NCI-H774 (cell line): ENCODE measurements at places on chromosomes 3 and 15.
A peak's percentile ranks its signal among the peaks of the same experiment; 100 is the strongest.

DNA sequence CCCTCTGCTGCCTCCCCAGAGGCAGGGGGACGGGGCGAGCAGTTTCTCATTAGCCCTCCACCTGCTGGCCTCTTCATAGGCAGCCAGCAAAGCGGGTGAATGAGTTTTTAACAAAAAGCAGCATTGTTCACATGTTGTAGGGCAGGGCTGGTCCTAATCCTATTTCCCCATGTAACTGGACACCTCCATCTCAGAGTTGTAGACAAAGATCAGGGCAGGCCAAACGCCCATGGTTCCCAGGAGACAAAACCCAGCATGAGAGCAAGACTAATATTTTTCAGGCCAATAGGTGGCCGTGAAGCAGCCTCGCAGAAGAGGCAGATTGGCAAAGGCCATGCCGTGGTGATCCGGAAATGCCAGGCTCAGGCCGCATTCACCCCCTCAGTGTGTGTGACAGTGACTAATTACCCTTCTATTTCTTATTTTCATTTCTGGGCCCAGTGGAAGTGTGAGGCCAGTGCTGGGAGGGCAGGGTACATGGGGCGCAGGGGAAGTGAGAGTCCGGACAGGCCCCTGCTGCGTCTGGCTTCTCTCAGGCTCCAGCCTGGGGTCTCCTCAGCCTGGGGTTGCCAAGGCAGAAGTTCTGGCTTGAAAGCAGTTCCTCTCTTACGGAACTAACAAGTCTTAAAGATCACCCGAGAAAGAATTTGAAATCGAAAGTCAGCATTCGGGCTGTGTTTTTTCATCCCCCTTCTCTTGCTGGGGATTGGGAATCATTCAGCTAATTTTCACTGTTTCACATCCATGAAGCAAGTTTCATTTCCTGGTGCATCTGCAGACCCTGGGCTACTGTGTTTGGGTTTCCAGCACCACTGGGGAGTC lies 64.8 kb downstream of the BOC start:
- DNase-seq, result peak; percentile 6

DNA sequence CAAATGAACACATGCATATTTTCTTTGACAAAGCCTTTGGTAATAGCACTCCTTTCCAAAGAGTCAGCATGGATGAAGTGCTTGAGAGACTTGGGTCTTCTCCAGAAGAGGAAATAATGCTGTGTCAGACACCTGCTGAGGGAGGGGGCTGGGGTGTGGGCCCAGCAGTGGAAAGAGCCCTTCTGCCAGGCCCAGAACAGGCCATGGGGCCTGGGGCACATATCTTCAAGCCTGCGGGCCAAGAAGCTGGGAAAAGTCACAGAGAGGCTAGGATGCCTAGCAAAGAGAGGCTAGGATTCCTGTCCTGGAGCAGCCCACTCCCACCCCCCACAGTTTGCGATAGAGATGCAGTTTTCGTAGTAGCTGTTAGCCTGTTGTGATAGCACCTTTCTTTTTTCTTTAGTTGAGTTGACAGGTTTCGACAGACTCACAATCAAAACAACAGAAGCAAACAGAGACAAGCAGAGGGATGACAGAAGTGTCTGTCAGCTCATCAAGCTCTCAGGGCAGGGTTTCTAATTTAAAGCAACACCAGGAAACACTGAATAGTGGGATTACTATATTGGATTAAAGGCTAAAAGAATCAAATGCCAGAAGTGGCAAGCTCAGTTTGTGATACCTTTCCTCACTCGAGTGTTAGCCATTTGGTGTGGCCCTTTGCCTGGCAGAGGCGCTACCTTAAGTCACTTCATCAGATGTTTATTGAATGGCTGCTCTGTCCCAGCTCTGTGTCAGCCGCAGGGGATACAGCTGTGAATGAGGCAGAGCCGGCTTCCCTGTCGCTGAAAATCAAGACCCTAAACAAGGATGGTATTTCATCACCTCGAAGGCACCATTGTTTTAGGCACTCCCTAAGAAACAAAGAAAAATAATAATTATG lies 19.0 kb downstream of the CMTM7 start:
- DNase-seq, result no peak

DNA sequence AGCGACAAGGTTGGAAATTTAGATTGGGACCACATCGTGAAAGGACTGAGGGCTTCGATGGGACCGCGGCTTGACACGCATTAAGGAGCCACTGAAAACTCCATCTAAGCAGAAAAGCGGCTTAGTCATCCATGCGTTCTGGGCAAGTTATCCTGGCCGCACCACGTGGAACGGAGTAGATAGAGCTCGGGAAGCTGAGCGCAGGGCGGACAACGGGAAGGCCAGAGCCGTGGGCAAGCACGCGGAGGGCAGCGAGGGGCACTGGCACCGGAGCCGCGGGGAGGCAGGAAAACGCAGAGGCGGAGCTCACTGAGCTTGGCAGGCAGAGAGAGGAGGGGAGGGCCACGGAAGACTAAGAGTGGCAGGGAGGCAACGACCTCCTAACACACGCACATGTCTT lies 61.3 kb upstream of the VGLL4 start:
- no peak for DNase-seq

DNA sequence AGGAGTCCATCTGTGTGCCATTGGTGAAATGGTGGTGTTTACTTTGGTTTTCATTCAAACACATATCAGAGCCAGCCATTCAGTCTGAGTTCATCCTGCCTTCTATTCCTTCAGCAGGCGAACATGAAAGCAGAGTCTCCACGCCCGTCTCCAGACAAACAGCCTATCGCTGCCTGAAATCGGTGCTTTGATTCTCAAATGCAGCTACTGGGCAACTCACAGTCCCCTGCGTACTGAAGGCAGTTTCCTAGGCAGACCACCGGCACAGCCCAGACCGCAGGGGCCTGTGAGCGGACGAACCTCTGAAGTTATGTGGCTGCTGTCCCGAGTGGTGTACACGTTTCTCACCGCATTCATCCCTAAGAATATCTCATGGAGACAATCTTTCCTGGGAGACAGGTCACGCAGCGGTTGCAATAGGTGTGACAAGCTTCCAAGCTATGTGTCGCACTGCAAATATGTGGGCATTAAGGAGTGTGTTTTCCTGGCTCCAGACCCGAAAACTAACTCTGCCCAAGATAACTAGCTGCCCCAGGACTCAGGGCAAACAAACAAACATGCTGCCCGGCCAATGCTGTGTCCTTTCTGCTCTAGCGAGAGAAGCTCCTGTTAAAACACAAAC lies 16.9 kb upstream of the RYR3 start:
- DNase-seq, result no peak

GRCh38 chr15:70856884-70857561 lies 3.1 kb upstream of the LARP6 start:
- no peak for DNase-seq

- no peak for DNase-seq
These were observed 751.5 kb upstream of the LMCD1 start for GRCh38 chr3:7749931-7750695.

- DNase-seq, result no peak
These were observed 60.3 kb upstream of the MBNL1 start for GRCh38 chr3:152208439-152208838.

GRCh38 chr3:189233225-189233858 lies 61.6 kb downstream of the TPRG1 start:
- DNase-seq, result peak; percentile 62

- no peak for DNase-seq
These were observed 126.8 kb upstream of the CPNE4 start for GRCh38 chr3:132161608-132162007.

DNA sequence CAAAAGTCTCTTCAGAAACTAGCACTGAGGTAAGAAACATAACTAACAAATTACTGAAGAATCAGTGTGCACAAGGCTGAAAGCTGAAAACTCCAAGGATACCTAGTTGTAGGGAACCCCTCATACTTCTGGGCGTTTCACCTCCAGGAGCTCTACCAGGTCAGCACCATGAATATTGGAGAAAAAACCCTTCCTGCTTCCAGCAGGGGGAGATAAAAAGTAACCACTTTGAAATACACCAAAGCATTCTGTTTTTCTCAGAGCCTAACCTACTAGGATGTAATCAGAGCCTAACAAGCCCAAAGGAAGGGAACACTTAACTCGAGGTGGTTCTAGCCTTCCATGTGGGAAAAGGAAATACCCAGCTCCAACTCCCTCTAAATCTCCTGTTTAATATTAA lies 175.8 kb upstream of the MME start:
- DNase-seq, result no peak

GRCh38 chr3:123036352-123037014 lies 8.9 kb upstream of the SEMA5B start:
- DNase-seq, result no peak

DNA sequence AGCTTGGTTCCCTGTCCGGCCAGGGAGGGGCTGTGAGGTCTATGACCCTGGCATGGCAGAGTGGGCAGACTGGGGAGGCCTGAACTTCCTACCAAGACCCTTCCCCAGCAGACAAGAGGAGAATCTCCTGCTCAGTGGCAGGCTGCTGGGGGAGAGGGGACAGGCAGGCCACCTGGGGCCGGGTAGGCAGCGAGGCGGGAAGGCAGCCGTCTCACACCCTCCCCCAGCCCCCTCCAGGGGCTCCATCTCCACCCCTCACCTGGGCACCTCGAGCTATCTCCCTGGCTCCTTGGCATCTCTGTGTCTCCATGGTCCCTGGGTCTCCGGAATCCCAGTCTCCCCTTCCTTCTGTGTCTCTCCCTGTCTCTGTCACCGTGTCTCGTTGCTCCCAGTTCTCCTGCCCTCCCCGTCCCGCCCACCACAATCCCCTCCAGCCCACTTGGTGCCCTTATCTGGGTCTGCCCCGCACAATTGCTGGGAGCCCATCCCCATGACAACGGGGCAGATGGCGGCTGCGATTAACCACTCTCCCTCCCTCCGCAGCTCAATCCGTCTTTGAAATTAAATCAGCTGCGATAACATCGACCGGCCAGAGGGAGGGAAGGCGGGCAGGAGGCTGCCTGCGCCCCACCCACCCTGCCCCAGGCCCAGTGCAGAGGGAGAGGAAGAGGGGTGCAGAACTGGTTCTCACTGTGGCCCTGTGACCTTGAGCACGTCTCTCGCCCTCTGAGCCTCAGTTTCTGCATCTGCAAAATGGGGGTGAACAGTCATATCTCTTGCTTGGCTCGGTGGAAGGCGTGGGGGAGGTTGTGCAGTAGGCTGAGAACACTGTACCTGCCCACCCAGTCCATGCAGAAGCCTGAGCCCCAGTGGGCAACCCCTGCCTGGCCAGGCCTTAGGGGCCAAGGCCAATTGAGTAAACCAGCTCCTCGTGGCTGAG lies 9.6 kb downstream of the DNAJB8 start:
- no peak for DNase-seq

- peak; percentile 52 for DNase-seq
These were observed 1.5 kb upstream of the SKIL start for GRCh38 chr3:170355738-170356595.

DNA sequence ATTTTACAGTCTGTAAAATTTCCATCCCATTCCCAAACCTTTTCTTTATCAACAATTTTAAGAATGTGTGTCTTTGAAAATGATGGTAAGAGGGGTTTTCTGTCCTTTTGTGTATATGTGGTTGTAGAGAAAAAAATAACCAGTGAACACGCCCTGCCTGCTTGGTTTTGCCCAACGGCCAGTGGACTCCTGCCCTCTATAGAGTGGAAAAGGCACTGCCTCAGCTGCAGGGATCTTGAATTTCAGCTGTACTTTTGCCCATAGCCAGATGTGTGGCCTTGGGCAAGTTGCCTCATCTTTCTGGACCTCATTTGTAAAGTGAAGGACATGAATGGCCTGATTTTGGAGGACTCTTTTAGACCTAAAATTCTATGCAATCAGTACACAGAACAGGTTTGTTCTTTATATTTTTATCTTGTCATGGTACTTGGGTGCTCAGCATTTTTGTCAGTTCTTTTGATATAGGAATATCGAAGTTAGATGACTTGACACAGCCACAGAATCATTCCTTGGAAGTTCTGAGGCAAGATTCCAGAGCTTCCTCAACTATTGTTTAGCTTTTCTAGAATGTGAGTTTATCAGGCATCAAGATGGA lies 81.0 kb downstream of the CLDN11 start:
- no peak for DNase-seq

GRCh38 chr15:91331581-91331980 lies 231.5 kb downstream of the SV2B start:
- no peak for DNase-seq

- DNase-seq, result no peak
These were observed 30.9 kb upstream of the MANF start for GRCh38 chr3:51354172-51354571.

GRCh38 chr3:191997093-191997492 lies 536.1 kb downstream of the PYDC2 start:
- DNase-seq, result peak; percentile 12

- no peak for DNase-seq
These were observed 24.2 kb downstream of the RAB6B start for GRCh38 chr3:133871368-133872090.

GRCh38 chr3:190671658-190672057 lies 157.8 kb downstream of the IL1RAP start:
- no peak for DNase-seq

- no peak for DNase-seq
These were observed 257.0 kb upstream of the GOLGA6L4 start for GRCh38 chr15:83978588-83978987.

GRCh38 chr3:79306934-79307570 lies 460.7 kb downstream of the ROBO1 start:
- DNase-seq, result no peak

DNA sequence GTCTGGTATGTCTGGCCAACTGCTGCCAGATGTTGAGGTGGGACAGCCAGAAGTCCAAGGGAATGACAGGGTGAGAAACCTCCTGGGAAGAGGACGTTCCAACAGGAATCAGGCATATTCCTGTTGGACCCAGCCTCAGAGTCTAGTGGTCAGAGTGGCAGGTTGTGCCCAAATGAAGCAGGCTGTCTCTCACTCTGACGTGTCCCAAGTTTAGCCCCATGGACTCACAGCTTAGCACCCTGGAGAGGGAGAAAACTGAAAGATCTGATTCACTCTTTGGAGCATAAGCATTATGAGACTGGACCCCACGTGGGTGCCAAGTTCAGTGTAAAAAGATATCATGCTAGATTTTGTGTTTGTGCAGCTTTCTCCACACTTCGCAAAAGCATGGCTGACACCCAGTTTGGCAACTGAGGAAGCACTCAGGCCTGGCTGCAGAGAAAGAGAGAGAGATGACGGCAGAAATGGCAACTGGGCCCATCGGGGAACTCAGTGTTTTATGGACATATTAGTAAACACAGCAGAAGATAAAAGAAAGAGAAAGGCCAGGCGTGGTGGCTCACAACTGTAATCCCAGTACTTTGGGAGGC lies 88.2 kb upstream of the LMCD1 start:
- DNase-seq, result no peak

DNA sequence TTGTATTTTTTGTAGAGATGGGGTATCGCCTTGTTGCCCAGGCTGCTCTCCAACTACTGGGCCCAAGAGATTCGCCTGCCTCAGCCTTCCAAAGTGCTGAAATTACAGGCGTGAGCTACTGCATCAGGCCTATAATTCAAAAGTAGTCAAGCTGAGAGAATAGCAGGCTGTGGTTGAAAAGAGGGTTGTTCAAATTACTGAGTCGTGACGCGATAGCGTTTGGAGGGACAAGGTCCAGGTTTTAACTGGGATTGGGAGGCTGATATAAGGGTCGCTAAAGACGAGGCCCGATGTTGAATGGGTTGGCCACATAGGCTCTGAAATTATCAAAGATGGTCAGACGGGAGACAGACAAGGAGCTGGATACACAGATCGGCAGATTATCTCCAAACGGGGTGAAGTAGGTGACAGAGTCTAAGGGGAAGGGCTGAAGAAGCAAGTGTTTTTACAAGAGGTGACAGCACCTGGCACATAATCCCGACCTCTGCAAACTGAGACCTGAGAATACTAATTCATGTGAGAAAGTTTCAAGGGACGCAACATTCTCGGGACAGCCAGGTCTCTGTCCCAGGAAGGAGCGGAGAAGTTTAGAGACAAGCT lies 759 bp upstream of the ARID3B start:
- DNase-seq, result no peak

- no peak for DNase-seq
These were observed 818.2 kb upstream of the CADM2 start for GRCh38 chr3:84140631-84141030.
